Placental pericyte (primary cell): ENCODE measurements at places on chromosomes 12 and 14. TPM values are rescaled to one million over a fixed set of nuclear protein-coding genes. Genes with fewer than 3 reads are reported as not detected.

KRT6C gene
- not detected in 2 replicates for total RNA-seq

DPF3 gene
- 5.7 and 19.9 TPM in 2 replicates for total RNA-seq

PSME1 gene
- total RNA-seq: 51.5 and 134 TPM in 2 replicates

IGFBP6 gene
- 160 and 250 TPM in 2 replicates for total RNA-seq

CPNE6 gene
- under 0.01 TPM in 1 of 2 replicates, not detected in the other for total RNA-seq

LMO3 gene
- not detected in 2 replicates for total RNA-seq

ST8SIA1 gene
- total RNA-seq: under 0.01 TPM in 1 of 2 replicates, not detected in the other

NELL2 gene
- under 0.01 TPM in 1 of 2 replicates, not detected in the other for total RNA-seq

PRKD1 gene
- 5.3 and 5.7 TPM in 2 replicates for total RNA-seq

CISTR gene
- total RNA-seq: not detected in 2 replicates

CACNA1C gene
- 2.4 and 3.6 TPM in 2 replicates for total RNA-seq

PLBD2 gene
- 30.8 and 38.7 TPM in 2 replicates for total RNA-seq

KLRK1 gene
- total RNA-seq: not detected in 2 replicates

DCN gene
- 131 and 1,080 TPM in 2 replicates for total RNA-seq

CPM gene
- total RNA-seq: 1.5 and 7.3 TPM in 2 replicates

PRPH gene
- not detected in 2 replicates for total RNA-seq

BDKRB1 gene
- total RNA-seq: 46.7 and 47.5 TPM in 2 replicates

SUSD6 gene
- total RNA-seq: 23.2 and 23.6 TPM in 2 replicates

RNF212B gene
- total RNA-seq: not detected in 2 replicates
